Left ventricle myocardium superior (tissue), 1 donor: ENCODE measurements at places on chromosomes 4 and X. TPM values are rescaled to one million over a fixed set of nuclear protein-coding genes. Genes with fewer than 3 reads are reported as not detected.

DNA sequence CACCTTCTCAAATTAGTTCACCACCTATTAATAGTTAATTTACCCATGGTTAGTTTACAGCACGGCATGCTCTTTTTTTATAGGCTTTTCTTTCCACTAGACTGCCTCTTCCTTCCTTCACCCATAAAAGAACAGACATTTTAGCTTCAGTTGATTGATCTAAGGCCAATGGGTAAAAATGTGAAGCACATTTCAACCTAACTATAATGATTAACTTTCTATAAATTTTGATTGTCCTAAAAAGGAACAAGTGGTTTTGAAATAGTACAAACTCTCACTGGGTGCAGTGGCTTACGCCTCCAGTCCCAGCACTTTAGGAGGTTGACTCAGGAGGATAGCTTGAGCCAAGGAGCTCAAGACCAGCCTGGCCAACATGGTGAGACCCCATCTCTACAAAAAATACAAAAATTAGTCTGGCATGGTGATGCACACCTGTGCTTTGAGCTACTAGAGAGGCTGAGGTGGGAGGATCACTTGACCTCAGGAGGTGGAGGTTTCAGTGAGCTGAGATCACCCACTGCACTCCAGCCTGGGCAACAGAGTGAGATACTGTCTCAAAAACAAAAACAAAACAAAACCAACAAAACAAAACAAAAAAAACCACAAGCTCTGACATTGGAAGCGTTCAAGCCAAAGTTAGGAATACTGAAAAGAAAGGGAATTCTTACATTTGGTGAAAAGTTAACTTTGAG lies 89.9 kb upstream of the FAT1 start:
- no peak for DNase-seq

GRCh38 chr4:1356181-1356998 lies 9.4 kb downstream of the UVSSA start:
- DNase-seq = peak; percentile 83

- peak; percentile 61 for DNase-seq
Measured at GRCh38 chrX:119067023-119067739, 5.6 kb upstream of the CT47C1 start.

- DNase-seq = no peak
Measured at GRCh38 chr4:138890891-138891570, 124.5 kb upstream of the NOCT start.

DNA sequence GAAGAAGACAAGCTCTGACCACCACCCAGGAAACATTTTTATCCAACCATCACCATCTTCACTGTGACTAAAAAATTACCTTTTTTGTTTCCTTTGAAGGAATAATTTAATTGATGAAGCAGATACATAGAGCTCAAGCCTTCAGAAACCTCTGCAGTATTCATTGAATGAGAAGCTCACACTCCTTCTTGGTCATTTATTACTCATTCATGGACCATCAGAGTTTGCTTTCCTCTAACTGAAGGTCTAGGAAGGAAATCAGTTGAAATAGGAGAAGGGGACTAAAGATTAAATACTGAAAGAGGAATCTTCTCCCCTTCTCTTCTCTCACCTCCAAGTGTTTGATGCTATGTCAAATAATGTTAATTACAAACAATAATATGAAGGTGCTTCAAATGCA lies 290.6 kb upstream of the KLF3 start:
- no peak for DNase-seq

GRCh38 chr4:151046609-151047008 lies 31.5 kb upstream of the LRBA start:
- no peak for DNase-seq

- DNase-seq = no peak
Measured at GRCh38 chrX:20015422-20015821, 24.6 kb upstream of the BCLAF3 start.

DNA sequence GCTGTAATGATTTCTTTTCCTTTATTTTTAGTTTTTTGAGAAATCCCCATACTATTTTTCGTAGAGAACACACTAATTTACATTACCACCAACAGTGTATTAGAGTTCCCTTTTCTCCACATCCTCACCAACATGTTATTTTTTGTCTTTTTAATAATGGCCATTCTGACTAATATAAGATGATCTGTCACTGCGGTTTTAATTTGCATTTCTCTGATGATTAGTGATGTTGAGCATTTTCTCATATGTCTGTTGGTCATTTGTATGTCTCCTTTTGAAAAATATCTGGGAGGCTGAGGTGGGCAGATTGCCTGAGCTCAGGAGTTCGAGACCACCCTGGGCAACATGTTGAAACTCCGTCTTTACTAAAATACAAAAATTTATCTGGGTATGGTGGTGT lies 30.2 kb downstream of the SPINK2 start:
- DNase-seq = no peak

- no peak for DNase-seq
Measured at GRCh38 chr4:71417150-71417549, 78.3 kb downstream of the SLC4A4 start.

GRCh38 chr4:169492436-169493163 lies 119.8 kb downstream of the NEK1 start:
- DNase-seq = peak; percentile 19

- DNase-seq = no peak
Measured at GRCh38 chr4:100682477-100683218, 164.8 kb upstream of the EMCN start.

The PDCL2 gene
- not detected for total RNA-seq

The NLGN3 gene
- total RNA-seq = 0.92 TPM

The TRO gene
- 2.1 TPM for total RNA-seq

The PROM1 gene
- total RNA-seq = 3.2 TPM
